ENCODE measurements at places on chromosomes 1 and 21. TPM values are rescaled to one million over a fixed set of nuclear protein-coding genes. Genes with fewer than 3 reads are reported as not detected.

Gene TSNAX
- total RNA-seq: 46.2 TPM

Gene BARHL2
- not detected for total RNA-seq

Gene PLEKHA6
- 10.8 TPM for total RNA-seq

DNA sequence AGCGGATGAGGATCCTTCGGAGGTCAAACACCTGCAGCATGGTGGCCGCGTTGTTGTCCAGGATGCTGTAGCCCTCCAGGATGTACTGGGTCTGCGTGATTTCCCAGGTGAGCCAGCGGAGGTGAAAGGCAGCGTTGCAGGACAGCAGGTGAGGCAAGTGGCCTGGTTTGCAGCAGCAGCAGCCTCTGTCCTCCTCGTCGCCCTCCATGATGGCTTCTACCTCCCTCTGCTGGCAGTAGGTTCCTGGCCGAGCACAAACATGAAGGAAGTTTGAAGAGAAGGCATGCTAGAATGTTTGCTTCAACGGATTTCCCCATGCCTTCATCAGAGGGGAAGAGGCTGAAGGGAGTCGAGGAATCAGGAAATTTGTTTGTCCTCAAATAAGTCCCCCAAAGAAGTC lies 74.7 kb downstream of the NTPCR start:
- peak; percentile 18 for DNase-seq

DNA sequence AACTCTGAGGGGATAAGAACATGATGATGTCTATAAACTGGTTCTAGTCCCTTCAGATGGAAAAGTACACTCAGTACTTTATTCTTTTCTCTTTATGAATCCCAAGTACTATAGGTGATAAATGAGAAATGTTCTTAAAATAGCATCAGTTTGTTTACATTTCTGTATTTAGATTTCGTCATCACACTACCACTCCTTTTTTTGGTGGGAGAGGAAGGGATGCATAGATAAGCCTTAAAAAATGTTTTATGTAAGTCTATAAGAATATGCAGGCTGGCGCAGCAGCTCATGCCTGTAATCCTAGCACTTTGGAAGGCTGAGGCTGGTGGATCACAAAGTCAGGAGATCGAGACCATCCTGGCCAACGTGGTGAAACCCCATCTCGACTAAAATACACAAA lies 144.8 kb downstream of the USP25 start:
- DNase-seq: no peak

- no peak for DNase-seq
Observed at GRCh38 chr1:31769720-31770390, 5.7 kb upstream of the ADGRB2 start.

DNA sequence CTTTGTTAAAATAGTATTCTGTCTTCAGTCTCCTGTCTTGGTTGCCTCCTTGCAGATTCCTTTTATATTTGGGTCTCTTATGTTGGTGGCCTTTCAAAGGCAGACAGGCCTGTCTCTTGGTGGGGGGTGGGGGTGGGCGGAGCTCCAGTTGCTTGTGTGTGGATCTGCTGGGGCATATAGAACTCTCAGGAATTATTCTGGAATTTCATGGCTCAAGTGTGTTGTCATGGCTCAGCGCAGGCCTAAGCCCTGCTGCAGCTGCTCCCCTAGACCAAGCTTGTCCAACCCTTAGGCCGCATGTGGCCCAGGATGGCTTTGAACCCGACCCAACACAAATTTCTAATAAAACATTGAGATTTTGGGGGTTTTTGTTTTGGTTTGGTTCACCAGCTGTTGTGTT lies 8.0 kb downstream of the C1orf35 start:
- DNase-seq: no peak
